Spleen (tissue), 13 donors: ENCODE measurements at places on chromosomes 2 and 18. TPM values are rescaled to one million over a fixed set of nuclear protein-coding genes. Genes with fewer than 3 reads are reported as not detected.
A peak's percentile ranks its signal among the peaks of the same experiment; 100 is the strongest.

DNA sequence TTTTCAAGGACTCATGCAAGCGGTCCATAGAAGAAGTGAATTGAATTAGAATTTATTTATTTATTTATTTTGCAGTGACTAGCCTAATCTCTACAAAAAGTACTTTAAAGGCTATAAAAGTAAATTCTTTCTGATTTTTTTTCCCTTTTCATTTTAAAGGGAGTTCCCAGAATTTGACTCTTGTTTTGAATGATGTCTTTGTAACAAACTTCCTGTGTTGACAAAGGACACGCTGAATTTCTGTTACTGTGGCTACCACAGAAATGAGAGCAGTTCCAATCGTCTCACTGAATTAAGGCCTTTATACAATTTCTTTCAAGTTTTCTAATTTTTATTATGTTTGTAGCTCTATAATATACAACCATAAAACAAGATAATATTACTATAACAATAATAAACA is 46.3 kb upstream of the LPIN2 start:
- no peaks in the 10 kb centered on the region for H3K36me3 ChIP-seq
- H3K4me3 ChIP-seq: no peak overlapping the region
- no peaks in the 10 kb centered on the region for H3K27me3 ChIP-seq
- no peak for DNase-seq
- H3K27ac ChIP-seq: peak overlapping the region; percentile 81

DNA sequence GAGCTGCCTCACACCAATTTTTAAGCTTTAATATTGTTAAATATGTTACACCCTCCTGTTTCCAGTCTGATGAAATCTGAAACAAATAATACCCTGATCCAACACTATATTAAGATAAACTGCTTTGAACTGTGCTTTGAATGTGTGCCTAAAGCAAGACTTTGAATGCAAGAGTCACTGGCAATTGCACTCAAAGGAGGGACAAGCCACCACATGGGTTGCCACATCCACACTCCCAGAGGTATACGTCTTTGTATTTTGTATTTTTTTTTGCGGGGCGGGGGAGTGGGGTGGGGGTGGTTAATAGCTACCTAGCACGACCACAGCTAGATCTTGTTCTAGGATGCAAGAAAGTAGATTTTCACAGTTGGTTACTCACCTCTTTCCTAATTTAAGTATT is 1.8 kb upstream of the ZEB2 start:
- H3K36me3 ChIP-seq: no peaks in the 10 kb centered on the region
- no peak for DNase-seq
- no peak overlapping the region for H3K4me3 ChIP-seq

DNA sequence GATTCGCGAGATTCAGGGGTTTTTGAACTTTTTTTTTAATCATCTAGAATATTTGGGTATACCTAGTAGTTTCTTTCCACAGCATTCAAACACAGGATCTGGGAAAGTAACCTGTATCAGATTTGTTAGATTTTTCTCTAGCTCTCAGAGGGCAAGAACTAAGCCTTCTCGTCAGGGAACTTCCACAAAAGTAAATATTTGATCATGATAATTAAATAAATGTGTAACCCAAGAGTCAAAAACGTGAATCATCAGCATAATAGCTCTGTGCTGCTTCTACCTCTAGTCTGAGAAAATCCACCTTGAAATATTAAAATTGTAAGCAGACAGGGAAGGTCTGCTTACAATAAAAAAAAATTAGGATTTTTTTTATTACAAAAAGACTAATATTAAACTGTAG is 225.7 kb upstream of the SPOPL start:
- no peak overlapping the region for H3K27ac ChIP-seq
- no peaks in the 10 kb centered on the region for H3K27me3 ChIP-seq
- H3K36me3 ChIP-seq: no peaks in the 10 kb centered on the region
- no peak overlapping the region for H3K4me3 ChIP-seq

- H3K27ac ChIP-seq: no peak overlapping the region
- no peak for DNase-seq
- H3K36me3 ChIP-seq: no peaks in the 10 kb centered on the region
- no peaks in the 10 kb centered on the region for H3K27me3 ChIP-seq
- H3K4me3 ChIP-seq: no peak overlapping the region
- peaks cover 15% of the 10 kb centered on the region for H3K4me1 ChIP-seq
Measured at GRCh38 chr2:177000061-177000714, 212.4 kb upstream of the HNRNPA3 start.

DNA sequence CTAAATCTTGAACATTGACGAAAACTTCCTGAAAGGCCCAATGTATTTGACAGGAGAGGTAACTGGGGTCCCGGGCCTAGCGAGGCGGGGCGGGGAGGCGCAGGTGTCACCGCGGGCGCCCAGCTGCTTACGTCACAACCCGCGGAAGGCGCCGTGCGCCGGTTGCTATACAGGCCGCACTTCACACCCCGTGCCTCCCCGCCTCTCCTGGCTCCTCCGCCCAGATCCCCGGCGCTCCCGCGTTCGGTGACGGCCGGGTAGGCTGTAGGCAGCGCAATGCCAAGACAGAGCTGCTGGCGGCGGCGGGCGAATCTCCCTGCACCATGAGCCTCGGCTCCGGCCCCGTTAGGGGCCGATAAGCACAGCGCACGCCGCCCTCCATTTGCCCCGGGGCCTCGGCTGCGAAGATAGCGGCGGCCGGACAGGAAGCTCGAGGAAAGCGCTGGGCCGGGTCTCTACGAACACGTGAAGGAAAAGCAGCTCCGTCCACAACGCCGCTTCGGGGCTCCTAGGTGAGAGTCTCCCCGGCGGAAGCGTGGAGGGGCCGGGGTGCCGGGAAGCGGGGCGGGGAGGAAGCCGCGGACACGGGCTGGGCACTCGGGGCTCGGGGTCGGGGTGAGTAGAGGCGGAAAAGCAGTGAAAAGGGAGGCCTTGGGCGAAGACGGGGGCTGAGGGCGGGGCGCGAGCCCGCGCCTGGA is at the start of gene RNF138:
Gene RNF138, plus strand, starts transcription at position 151 of the 698 bp plus-strand sequence. CDS start 903 bp downstream, outside the sequence.
- peak; percentile 98 for DNase-seq
- H3K36me3 ChIP-seq: peaks cover 22% of the 10 kb centered on the region
- peak within 1 kb of the TSS; percentile 98 for H3K4me3 ChIP-seq
- H3K4me1 ChIP-seq: peaks cover 54% of the 10 kb centered on the region
- H3K27ac ChIP-seq: peak within 1 kb of the TSS; percentile 100
- H3K27me3 ChIP-seq: no peaks in the 10 kb centered on the region

RBM44 gene
- 3.1 TPM for total RNA-seq

ATP6V1B1 gene
- not detected for total RNA-seq
